ENCODE measurements at places on chromosomes 16 and 17.

DNA sequence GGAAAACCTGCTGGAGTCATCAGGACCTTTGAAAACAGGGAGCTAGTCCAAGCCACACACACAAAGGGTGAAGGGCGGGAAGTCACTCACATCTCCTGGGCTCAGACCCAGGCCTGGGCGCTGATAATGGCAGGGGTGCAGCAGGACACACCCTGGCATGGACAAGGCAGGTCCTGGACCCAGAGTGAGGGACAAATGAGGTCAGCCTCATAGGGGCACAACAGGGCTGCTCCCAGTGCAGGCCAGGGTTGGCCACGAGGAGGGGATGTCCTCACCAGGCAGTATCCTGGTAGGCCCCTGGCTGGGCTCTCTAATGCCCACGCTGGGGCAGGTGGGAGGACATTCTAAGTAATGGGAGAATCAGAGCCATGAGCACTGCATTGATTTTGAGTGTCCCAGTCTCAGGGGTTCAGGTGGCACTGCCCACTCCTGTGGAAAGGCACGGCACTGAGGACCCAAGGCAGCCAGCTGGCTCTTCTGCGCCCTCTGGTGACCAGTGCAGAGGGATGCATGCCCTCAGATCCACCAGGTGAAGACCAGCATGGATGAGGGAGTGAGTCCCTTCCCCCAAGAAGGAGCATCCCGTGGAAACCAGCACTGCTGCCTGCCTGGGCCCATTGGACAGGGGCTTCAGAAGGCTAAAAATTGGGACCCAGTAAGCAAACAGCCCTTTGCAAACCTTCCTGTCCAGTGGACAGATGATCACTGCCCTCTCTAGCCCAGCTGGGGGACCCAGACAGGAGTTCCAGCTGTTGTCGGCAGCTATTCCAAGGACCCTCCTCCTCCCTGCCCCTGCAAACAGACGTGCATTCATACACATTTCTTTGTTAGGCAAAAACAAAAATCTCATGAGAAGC, 23.4 kb upstream of the SREBF1 start:
- peak; percentile 62 for DNase-seq

GRCh38 chr16:88274847-88275246, 107.9 kb upstream of the ZNF469 start:
- no peak for DNase-seq

DNA sequence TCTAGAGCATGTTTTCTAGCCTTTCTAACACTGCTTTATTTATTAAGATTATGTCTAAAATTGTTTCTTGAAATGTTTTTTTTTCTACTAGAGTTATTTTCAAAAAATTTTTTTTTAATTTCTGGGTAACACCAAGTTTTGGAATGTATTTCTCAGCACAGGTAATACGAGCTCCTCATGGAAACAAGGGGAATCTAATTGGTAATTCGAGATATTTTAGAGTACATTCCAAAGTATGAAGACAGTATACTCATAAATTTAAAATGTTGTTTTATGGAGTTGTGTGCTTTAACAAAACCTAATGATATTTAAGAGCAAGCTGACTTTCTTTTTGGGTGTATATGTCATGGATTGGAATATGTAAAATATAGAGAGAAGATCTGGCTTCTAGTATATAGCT, 42.4 kb downstream of the OMG start:
- no peak for DNase-seq

DNA sequence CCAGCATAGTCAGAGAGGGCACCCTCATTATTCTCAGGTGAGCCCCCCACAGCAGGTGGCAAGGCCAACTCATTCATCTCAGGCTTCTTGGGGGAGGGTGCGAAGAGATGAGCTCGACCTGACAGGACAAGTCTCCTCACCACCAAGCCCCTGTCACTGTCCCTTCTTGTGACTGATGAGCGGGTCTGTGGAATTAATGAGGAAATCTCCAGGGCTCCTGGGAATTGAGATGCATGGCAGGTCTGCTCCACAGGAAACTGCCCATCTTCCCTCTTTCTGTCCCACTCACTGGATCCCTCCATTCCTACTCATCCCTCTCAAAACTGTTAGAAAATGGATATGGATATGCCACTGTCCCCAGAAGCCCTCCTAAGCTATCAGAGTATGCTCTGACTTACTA, 32.5 kb upstream of the CES5A start:
- no peak for DNase-seq

GRCh38 chr17:74213861-74214391, 555 bp downstream of the TTYH2 start:
- DNase-seq = no peak

DNA sequence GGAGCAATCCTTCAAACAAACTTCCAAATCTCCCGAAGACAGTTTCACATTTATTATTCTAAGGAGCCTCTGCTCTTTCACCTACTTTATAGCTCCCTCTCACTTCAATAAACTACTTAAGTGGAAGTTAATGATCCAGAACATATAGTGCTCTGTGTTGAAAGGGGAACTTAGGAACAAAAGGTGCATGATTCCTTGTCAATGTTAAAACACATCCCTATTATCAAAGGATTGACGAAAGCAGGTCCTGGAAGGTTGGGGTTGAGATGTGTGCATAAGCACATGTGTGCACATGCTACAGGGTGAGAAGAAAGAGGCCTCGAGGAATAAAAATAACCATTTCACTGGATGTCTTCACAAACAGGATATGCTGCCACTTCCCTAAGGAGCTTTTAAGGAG, 170.3 kb downstream of the SLC39A11 start:
- no peak for DNase-seq

DNA sequence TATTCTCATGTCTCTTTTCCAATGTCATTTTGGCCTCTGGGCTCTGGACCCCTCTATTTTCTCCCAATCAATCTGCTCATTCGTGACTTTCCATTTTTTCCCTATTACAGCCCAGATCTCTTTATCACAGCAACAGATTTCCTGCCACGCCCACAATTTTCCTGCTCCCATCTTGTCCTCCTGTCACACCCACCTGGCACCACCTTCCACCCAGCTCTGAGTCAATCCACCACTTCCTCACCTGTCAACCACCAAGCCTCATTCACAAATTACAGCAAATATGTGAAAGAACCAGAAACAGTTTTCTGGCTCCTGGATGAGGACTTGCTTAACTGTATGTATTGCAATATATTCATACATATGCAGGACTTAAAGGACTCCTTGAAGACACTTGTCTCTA, 311.3 kb downstream of the GRIN2A start:
- DNase-seq = no peak

- DNase-seq = peak; percentile 77
Observed at GRCh38 chr17:82051776-82052637, at the start of the genes GPS1 and RFNG. GPS1 (plus strand) TSS chr17:82051898; CDS start chr17:82051932, 34 bp downstream. RFNG (minus strand) TSS chr17:82051811; CDS start chr17:82051766, 45 bp downstream.

- DNase-seq = no peak
Observed at GRCh38 chr16:3044708-3045107, 1.7 kb upstream of the MMP25 start.

GRCh38 chr16:84093879-84094270, 22.9 kb downstream of the MBTPS1 start:
- no peak for DNase-seq
